T-helper 1 cell treated with Interleukin-12 subunit alpha and Interleukin-12 subunit beta and Interleukin-4 antibody, amounts not matched to agents 30 ng/mL and 1 ng/mL, for 36 hours (primary cell): ENCODE measurements at places on chromosomes 1 and 21. TPM values are rescaled to one million over a fixed set of nuclear protein-coding genes. Genes with fewer than 3 reads are reported as not detected.

Gene C1orf185
- total RNA-seq = not detected in 2 replicates

Gene AIRE
- total RNA-seq = 2.0 and 2.8 TPM in 2 replicates

Gene ADAMTS5
- total RNA-seq = not detected in 2 replicates

Gene MAP10
- total RNA-seq = 4.0 and 4.5 TPM in 2 replicates

Gene CD1C
- total RNA-seq = 0.24 and 0.25 TPM in 2 replicates

Gene CAMK1G
- not detected in 2 replicates for total RNA-seq

Gene LAMB3
- 5.7 and 10.0 TPM in 2 replicates for total RNA-seq

Gene ELF3
- 0.41 and 0.61 TPM in 2 replicates for total RNA-seq

Gene KRTAP7-1
- total RNA-seq = not detected in 2 replicates

Gene CLCA1
- not detected in 2 replicates for total RNA-seq

Gene TMEM51
- total RNA-seq = 0.10 and 0.24 TPM in 2 replicates

Gene GPR89A
- 35.8 and 38.9 TPM in 2 replicates for total RNA-seq

Gene UBXN10
- 1.4 TPM in 2 replicates for total RNA-seq

Gene SH2D1B
- total RNA-seq = not detected in 2 replicates
